ENCODE measurements at places on chromosomes 16 and 17.

GRCh38 chr17:37802061-37802595, 57.3 kb upstream of the HNF1B start:
- DNase-seq, result no peak

- DNase-seq, result no peak
Observed at GRCh38 chr16:8733849-8734540, 59.6 kb downstream of the ABAT start.

GRCh38 chr16:65377195-65377594, 255.3 kb upstream of the CDH11 start:
- no peak for DNase-seq

DNA sequence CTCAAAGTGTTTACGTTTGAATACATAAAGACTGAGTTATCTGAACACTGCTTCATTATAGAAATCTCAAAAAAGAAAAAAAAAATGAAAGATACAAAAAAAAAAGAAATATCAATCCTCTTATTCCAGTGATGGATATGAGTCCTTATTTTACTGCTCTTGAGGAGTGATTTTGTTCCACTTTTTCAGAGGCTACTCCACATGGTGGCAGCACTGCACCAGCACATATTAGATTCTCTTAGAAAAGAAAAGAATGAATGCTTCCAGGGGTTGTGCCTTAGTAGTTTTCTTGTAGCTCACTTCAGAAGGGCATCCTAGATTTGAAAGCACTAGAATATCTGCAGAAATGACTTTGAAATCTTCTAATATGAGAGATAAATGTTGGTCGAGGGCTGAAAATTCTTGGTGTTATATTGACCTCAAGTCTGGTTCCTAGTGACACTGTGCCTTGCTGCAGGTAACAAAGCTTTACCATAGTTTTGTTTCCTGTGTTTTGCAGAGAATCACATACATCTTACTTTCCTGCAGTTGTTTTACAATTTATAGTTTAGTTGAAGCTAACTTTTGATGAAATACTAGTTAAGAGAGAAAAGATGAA, 25.9 kb downstream of the AP2B1 start:
- peak; percentile 5 for DNase-seq

DNA sequence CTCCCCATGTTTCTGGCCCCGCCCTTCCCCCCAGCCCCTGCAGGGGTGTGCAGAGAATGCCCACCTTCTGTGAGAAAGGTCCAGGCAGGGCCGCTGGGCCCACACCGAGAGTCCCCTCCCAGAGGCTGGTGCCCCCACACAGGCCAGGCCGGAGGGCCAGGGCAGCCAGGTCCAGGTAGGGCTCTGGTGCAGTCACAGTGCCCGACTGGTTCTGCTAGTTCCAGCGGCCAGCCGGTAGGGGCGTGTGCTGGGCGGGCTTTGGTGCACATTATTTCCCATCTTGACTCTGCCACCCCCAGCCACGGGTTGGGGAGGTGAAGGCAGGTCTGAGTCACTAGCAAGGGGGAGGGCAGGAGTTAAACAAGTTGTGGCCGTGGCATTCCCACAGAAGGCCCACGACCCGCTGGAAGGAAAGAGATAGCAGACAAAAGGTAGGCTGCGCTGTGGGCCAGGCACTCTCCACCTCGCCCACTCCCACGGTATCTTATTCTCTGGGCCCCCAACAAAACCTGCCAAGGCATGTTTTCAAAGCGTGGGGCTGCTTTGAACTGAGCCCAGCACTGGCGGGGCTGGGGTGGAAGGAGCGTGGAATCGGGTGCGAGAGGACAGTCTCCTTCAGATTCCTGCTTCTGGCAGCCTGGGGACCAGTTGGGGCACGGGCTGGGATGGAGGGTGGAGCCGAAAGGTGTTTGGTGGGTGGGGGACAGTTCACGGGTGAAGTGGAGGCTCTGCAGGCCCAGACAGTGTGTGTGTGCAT, 1.9 kb downstream of the EPN3 start:
- no peak for DNase-seq

DNA sequence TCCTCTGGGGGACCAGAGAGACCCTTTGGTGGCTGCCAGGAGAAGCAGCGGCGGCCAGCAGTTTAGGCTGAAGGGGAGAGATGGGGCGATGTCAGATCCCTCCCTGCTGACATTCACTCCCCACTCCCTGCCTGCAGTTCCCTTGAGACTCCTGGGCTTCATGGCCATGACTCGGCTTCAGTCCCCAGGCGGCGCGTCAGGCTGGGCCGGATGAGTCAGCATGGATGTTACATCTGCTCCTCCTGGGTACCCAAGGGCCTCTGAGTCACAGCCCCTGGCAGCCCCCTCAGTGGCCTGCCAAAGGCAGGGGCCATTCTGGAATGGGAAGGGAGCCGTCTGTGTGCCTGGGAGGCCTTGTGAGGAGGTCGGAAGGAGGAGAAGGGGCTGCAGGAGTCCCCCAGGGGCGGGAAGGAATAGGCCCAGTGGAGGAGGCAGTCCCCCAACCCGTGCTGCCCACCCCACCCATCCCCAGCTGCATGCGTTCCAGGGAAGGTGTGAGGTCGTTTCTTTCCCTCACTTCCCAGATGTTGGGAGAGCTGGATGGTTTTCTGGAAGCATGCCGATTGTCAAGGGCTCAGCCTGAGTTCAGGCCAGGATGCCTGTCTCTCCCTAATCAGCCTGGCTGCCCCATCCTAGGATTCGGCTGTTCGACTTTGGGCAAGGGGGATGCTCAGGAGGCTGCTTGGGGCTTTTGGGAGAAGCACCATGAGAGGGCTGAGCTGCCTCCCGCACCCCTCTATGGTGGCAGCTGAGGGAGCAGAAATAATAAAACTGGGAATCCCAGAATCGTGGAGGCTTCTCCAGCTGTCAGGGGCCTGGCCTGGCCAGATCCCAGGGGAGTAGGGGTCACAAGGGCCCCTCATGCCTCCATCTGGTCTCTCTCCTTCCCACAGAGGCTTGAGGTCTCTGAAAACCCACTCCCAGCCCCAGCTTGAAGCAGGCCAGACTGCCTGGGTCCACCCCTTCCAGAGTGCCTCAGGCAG, 9.7 kb downstream of the RHBDL3 start:
- DNase-seq, result no peak

DNA sequence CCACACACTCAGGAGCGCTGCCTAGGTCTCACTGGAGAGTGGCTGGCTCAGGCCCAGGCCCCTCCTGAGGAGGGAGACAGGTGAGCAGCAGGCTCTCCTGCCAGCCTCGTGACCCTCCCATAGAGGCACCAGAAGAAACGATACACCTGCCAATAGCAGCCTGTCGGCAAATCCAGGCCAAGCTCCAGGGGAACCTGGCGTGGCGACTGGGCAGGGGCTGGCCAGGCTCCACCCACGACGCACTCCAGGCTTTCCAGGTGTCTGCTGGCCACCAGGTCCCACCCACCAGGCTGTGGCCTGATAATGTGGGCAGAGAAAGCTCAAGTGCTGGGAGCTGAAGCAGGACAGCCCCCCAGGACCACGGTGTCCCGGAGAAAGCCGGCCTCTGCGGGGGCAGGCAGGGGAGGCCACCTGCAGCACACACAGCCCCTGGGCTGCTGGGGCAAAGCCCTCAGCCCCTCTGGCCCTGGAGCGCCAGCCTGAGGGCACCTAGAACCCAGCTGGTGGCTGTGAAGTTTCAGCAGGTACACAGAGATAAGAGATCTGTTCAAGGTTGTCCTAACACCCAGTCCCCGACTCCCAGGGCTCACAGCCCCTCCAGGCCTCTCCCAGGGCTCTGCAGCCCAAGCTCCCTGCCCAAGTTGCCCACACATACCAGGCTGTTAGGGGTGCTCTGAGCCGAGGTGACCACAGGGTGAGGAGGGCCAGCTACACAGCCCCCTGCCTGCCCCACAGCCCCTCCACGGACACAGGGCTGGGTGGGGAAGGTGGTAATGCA, 2.4 kb downstream of the PGAP6 start:
- DNase-seq, result peak; percentile 16

- no peak for DNase-seq
Observed at GRCh38 chr17:1776328-1776727, 14.5 kb downstream of the SERPINF1 start.

DNA sequence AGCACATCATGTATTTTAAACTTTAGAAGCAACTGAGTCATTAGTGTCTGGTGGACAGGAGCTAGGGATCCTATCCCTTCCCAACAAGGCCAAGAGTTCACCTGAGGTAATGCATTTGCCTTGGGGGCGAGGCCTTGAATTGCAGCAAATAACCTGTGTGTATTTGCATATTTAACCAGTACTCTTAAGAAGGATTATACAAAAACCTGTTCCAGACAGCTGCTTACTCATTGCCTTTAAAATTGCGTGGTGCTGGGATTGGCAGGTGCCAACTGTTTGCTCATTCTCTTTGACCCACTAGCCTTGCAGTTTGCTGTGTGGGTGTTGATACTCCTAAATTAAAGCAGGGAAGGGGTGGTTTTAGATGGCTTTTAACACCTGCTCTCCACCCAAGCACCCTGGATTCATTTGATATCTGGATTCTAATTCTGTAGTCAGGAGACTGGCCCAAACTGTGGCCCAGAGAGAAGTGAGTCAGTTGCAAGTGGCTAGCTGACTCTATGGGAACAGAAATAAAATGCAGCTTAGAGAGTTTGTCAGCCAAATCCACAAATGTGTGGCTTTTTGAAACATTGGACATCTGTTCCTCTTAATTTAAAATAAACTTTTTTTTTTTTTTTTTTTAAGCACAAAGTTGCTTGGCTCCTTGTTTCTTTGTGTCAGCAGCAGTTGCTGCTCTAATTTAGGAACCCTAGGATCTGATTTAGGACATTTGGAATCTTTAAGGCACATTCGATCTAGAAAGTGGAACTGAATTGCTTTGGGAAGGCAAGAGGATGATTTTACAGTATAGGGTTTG, 46.9 kb downstream of the TUBD1 start:
- DNase-seq, result peak; percentile 89

- no peak for DNase-seq
Observed at GRCh38 chr16:1494129-1494640, 1.0 kb downstream of the TELO2 start.

- DNase-seq, result no peak
Observed at GRCh38 chr17:72122765-72123529, 2.1 kb downstream of the SOX9 start.

DNA sequence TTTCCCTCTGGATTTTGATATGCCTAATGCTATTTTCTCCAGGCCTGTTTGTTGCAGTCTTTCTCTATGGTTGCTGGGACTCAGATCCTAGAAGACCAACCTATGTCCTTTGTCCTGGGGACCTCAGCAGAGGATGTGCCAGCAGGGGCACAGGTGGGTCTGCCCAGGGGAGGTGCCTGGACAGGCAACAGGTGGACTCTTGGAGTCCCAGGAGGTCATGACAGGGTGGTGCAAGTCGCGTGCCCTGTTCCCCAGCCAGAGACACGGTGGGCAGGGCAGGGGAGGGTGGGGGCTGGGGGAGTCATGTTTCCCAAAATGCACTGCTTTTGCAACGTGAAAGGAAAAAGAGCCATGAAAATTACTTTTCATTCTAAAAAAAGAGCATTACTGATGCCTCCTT, 26.3 kb upstream of the PLLP start:
- DNase-seq, result no peak

GRCh38 chr16:1667271-1667670, 10.8 kb upstream of the JPT2 start:
- no peak for DNase-seq

- DNase-seq, result no peak
Observed at GRCh38 chr17:35700150-35700549, 31.3 kb upstream of the RASL10B start.

GRCh38 chr17:73801455-73802100, 157.3 kb upstream of the SDK2 start:
- no peak for DNase-seq

All from NCI-H748 treated with DMSO at 0.1 percent for 48 hours (cell line).